ENCODE measurements at places on chromosomes 12 and 14.

GRCh38 chr12:27899151-27899661 is 73.3 kb downstream of the PTHLH start:
- no peak for DNase-seq

DNA sequence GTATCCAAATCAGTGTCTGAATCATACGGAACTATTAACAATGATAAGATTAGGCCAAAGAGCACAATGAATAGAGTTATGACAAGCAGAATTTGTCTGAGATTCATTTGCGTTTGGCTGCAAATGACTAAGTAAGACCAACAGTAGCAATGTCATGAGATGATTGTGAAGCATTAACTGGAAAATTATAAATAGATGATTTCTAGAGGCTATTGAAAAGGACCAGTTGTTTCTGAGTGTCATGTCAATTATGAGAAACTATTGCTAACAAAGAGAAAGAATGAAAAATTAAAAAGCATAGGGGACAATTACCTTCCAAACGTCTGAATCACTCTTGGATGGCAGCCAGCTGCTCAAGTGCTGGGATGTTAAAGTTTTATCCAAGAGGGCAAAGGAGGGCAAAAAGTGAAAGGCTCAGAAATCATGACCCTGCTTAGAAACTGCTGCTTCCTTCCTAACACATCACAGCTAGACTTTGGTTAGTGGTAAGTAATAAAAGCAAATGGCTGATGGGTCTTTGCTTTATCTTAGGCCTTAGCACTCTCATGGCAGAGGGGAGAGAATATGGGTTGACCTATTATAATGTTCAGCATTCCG is 89.0 kb downstream of the AKAP6 start:
- no peak for DNase-seq

DNA sequence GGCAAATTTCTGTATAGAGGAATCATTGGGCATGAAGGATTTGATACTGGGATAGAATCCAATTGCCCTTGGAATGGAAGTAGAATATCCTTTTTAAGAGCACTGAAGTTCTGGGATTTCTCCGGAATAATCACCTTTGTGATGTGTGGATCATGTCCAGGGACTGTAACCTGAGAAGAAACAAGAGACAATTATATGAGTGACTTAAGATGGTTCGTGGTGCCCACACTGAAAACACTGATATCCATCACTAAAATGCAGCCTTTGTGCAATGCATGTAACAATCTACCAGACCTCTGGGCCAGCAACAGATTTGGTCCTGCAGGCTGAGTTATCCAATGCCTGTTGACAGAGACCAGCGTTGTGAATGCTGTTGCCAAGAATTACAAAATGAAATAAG is 48.5 kb downstream of the MDM2 start:
- DNase-seq: no peak

GRCh38 chr14:102711207-102711606 is 66.0 kb upstream of the TRAF3 start:
- DNase-seq: no peak

- no peak for DNase-seq
These were observed 463.6 kb upstream of the CCDC196 start for GRCh38 chr14:66022526-66022925.

GRCh38 chr12:91406920-91407341 is 224.3 kb upstream of the DCN start:
- peak; percentile 76 for DNase-seq

- peak; percentile 12 for DNase-seq
These were observed 99.5 kb downstream of the PDZRN4 start for GRCh38 chr12:41287500-41288141.

GRCh38 chr14:51211149-51211548 is 28.9 kb upstream of the TMX1 start:
- no peak for DNase-seq

- no peak for DNase-seq
These were observed at the start of gene A2ML1 for GRCh38 chr12:8822298-8822697. Gene A2ML1, plus strand, starts transcription at chr12:8822621. Its CDS starts 31 bp downstream, at chr12:8822652.

- no peak for DNase-seq
These were observed 59.8 kb downstream of the KIF21A start for GRCh38 chr12:39383114-39383513.

DNA sequence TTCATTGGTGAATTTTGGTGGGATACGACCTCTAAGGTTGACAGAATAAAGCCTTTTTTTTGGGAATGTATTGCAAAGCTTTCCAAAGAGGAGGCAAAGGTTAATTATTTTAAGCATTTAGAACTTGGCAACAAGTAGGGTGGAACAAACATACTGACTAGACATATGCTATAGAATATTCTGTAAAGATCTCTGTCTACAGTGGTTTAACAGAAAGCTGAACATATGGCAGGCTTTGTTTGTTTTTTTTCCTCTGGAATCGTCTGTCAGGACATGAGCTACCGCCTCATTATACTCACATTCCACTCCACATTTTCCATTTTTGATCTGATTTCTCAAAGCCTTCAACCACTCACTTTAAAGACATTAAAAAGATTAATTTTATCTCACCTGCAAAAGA is 153.4 kb upstream of the PELI2 start:
- DNase-seq: no peak

- DNase-seq: no peak
These were observed 71.8 kb downstream of the MYRFL start for GRCh38 chr12:69896653-69897381.

DNA sequence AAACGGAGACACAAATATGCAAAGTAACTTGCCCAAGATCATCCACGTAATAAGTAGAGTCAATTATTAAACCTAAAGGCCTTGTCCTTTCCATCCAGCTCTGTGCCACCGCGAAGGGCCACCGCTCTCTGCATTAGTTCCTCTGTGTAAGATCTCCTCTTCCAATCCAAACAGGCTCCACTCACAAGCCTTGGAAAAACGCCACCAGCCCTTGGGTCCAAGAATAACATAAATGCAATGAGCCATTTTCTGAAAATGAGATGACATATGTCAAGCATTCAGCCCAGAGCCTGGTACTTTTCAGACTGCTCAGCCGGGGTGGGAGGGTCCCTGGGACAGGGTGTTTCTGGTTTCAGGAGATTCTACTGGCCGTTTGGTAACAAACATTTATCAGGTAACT is 30.0 kb downstream of the DGLUCY start:
- DNase-seq: no peak

- DNase-seq: no peak
These were observed 27.2 kb downstream of the ARHGAP5 start for GRCh38 chr14:32104308-32104707.

DNA sequence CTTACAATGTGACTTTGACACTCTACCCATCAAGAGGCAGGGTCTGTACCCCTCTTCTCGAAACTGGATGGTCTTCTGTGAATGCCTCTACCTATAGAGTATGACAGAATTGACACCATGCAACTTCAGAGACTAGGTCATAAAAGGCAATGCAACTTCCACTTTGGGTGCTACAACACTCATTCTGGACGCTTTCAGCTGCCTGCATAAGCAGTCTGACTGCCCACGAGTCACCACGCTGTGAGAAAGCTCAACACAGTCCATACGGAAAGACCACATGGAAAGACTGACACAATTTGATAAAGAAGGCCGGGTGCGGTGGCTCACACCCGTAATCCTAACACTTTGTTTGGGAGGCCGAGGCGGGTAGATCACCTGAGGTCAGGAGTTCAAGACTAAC is 14.9 kb downstream of the SLC7A7 start:
- DNase-seq: no peak

DNA sequence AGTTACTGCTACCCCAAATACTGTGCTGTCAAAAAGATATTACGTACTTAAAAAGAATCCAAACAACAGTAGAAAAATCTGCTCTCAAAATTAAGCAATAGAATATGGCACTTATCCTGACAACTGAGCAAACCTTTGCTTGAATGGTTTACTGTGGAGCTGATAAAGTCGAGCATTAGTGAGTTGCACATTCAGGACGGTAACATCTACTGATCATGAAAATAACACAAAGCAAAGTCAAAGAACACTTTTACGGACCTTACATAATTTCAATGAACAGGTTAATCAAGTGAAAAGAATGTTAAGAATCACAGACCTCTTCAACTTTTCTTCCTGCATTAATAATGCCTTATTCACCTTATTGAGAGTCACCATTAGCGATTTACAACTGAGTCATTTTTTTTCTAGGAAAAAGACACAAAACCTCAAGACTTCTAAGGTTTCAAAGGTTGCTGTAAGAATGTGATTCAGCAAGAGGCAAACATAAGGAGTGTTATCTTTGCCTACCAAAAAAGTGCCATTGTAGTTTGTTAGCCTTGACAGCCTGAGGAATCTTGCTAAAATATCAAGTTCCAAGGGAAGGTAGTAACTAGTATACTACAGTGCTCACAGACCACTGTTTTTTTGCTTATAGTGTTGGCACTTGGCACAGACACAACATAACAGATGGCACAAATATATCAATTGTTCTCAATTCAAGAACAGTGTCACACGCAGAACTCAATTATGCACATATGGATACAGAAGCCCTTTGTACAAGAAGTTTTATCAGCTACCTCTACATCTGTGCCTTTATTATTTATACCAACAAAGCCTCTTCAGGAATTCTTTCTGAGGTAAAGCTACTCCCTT is 334.2 kb upstream of the RPL10L start:
- no peak for DNase-seq

- no peak for DNase-seq
These were observed 49.4 kb downstream of the DYNC1H1 start for GRCh38 chr14:102013669-102014200.

DNA sequence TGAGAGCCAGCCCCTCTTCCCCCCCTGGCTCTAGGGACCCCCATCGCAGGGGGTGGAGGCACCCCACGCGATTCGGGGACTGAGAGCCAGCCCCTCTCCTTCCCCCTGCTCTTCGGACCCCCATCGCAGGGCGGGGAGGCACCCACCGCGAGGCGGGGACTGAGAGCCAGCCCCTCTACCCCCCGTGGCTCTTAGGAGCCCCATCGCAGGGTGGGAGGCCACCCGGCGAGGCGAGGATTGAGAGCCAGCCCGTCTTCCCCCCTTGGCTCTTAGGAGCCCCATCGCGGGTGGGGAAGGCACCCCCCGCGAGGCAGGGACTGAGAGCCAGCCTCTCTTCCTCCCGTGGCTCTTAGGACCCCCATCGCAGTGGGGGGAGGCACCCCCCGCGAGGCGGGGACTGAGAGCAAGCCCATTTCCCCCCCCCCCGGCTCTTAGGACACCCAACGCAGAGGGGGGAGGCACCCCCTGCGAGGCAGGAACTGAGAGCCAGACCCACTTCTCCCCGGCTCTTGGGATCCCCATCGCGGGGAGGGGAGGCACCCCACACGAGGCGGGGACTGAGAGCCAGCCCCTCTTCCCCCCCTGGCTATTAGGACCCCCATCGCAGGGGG is 45.6 kb downstream of the DDX11 start:
- DNase-seq: no peak

DNA sequence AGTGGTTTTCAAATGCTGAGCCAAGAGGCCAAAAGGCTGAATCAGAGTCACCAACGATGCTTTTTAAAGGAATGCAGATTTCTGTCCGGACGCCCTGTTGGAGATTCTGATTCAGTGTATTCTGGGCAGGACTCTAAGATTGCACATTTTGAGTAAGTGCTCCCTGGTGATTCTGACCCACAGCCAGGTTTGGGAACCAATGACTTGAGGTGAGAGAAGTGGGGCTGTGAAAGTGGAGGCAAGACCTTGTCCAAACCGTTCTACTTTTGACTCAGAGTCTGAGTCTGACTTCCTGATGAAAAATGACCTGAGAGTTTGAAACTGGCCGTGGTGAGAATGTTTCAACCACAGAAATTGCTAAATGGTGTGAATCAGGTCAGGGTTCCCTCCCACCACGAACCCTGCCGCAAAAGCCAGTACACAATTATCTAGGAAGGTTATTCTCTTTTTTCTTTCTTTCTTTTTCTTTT is 90.2 kb downstream of the NTN4 start:
- DNase-seq: peak; percentile 91

GRCh38 chr12:54038871-54039414 is 6.1 kb downstream of the HOXC5 start:
- no peak for DNase-seq

DNA sequence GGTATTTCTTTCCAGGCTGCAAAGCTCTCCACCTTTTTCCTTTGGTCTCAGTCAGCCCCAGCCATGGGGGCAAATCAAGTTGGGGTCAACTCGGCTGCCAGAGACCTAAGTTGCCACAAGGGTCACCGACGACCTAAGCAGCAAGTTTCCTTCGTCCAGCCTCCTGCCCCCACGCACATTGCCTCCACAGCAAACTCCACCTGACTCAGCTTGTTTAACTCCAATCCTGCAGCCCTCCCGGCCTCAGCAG is 767 bp upstream of the KCNMB4 start:
- DNase-seq: no peak

DNA sequence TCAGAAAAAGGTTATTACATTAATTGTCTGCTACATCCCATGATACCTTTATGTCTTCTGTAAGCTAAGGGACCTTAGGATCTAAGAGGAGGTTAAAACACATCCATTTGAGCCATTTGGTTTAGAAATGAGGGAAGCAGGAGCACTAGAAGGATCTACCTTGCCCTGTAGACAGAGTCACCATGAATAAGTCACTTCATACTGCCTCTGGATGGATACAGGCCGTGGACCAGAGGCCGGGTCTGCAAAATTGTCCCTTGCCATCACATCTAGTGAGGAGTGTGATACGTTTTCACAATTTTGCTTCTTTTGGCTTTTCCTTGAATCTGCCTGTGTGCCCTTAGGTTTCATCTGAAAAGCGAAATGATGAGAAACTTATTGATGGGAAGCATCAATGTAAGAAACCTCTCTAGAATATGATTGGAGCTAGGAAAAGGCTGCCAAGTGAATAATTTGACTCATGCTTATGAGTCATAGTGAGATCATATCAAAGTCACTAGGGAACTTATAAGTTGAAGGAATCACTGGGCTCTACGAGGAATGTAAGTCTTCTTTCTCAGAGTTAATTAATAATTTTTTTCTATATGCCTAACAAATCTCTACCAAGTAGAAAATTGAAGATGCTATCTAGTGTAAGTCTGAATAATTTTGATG is 10.8 kb downstream of the GLRX5 start:
- no peak for DNase-seq

DNA sequence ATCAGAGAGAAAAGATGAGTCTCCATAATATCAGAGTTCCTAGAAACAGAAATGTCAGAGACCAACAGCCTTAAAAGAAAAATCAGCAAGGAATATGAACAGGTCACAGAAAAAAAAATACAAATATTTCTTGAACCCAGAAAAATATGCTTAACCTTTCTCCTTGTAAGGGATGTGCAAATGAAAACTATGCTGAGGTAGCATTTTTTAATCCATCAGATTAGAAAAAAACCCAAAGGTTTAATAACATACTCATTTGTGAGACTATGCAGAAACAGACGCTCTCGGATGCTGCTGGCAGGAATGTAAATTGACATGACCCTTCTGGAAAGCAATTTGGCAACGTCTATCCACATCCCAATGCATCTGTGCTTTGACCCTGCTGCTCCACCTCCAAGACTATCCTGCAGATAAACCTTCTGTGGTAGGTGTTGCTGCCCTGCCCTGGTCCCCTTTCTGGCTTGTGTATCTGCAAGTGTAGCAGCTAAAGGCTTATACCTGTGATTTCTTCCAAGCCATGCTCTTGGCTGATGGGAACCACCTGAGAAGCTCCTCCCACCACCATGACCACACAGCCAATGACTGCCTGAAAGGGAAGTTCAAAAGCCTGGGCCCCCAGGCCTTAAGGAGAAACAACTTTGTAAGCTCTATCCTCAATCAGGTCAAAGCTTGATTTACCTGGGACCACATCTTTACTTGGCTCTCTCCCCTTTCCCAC is 49.4 kb downstream of the LTBP2 start:
- no peak for DNase-seq

GRCh38 chr12:91272461-91273063 is 89.9 kb upstream of the DCN start:
- DNase-seq: no peak

- DNase-seq: no peak
These were observed 9.8 kb upstream of the IQSEC3 start for GRCh38 chr12:56683-57346.

GRCh38 chr14:23357261-23357660 is 4.6 kb upstream of the SLC22A17 start:
- DNase-seq: no peak

All from GM12865 (cell line).